ENCODE measurements at places on chromosomes 1 and 21.

DNA sequence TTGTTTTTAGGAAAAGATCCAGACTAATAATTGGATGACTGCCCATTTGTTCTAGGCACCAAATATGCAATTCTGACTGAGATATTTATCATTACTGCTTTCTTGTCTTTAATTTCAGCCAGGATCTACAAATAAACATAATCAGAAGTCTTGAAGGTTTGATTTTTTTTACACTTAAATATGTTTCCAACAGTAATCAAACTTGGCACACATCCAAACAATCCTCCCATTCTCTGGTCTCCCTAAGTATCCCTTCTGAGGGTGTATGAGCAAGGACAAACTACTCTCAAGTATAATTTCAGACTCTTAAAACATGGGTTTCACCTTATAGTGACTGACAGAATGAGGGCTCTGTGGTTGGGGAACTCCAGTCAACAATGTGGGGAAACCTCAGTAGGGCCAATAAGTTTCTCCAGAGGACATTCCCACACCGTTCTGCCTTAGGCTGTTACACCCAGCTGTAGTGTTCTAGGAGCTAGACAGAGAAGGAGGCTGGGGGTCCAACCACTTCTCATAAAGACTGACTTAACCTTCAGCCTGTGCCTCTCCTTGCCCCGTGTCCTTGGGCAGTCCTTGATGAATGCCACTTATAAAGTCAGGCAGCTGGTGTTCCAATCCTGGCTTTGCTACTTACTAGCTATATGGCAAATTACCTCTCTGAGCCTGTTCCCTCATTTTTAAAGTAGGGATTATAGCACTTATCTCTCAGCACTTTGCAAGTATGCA, 1.5 kb upstream of the PALMD start:
- DNase-seq = no peak

- DNase-seq = no peak
These were observed 634.9 kb downstream of the LMO4 start for GRCh38 chr1:87963556-87963955.

- no peak for DNase-seq
These were observed 20.8 kb upstream of the EFNA1 start for GRCh38 chr1:155106862-155107261.

DNA sequence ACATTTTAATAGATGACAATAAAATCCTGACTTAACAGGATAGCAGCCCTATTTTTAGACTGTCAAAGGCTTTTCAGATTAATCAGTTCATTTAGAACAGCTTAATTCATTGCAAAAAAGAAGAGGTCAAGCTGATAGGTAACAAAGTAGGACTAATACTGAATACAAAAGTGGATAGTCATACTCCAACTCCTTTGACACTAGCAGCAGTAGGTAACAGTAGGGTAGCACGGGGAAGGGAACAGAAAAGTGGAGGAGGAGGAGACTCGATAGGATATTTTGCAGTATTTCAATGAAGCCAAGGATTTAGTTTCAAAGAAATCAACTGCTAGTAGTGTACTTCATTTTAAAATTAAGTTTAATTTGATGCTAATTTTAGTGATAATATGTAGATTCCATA, 51.1 kb downstream of the USP1 start:
- DNase-seq = no peak

GRCh38 chr1:99705385-99705784, 59.5 kb downstream of the PALMD start:
- DNase-seq = no peak

GRCh38 chr1:235313931-235314678, 13.9 kb downstream of the ARID4B start:
- DNase-seq = no peak

- DNase-seq = no peak
These were observed 346.7 kb downstream of the NUF2 start for GRCh38 chr1:163668472-163668871.

- no peak for DNase-seq
These were observed 32.9 kb downstream of the TNFSF18 start for GRCh38 chr1:173017792-173018191.

DNA sequence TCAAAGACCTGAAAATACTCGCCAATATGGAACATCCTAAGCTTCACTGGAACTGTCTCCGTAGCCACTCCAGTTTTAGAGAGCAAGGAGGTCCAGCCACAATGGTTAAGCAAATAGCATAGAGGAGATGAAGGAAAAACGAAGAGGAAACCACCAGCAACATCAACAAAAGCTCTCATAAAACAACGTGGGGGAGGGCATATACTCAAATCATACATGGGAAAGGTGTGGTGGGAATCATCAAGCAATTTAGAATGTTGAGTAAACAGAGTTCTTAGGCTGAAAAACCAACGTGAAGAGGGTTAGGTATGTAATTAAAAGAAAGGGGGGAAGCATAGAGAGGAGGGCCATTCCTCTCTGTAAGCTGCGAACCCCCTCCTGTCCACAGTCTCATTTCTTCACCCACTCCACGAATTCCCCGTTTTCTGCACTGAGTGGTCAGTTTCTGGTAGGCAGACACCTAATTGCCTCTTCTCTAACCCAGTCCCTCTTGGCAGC, 1.0 kb downstream of the TMEM59 start:
- DNase-seq = no peak

GRCh38 chr1:112504661-112505399, 3.9 kb upstream of the WNT2B start:
- DNase-seq = no peak

- no peak for DNase-seq
These were observed 10.7 kb downstream of the AUNIP start for GRCh38 chr1:25848531-25848930.

GRCh38 chr1:204042516-204042915, 30.4 kb upstream of the SOX13 start:
- DNase-seq = no peak

DNA sequence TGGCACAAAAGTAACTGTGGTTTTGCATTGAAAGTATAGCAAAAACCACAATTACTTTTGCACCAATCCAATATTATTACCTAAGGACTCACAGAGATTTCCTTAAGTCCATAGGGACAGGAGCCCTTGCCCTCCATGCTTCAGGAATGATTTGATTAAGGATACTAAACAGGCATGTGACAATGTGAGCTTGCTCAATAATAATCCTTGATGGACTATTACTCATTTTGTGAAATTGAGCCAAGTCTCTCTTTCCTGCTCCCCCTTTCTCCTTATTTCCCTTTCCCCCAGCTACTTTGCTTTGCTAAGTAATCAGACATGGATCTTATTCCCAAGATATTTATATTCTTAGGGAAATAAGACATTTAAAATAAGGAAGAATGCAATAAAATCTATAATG, 21.6 kb upstream of the RGL1 start:
- no peak for DNase-seq

- DNase-seq = no peak
These were observed 28.6 kb downstream of the EBNA1BP2 start for GRCh38 chr1:43143441-43143888.

- DNase-seq = no peak
These were observed 71.4 kb downstream of the USP1 start for GRCh38 chr1:62508187-62508758.

DNA sequence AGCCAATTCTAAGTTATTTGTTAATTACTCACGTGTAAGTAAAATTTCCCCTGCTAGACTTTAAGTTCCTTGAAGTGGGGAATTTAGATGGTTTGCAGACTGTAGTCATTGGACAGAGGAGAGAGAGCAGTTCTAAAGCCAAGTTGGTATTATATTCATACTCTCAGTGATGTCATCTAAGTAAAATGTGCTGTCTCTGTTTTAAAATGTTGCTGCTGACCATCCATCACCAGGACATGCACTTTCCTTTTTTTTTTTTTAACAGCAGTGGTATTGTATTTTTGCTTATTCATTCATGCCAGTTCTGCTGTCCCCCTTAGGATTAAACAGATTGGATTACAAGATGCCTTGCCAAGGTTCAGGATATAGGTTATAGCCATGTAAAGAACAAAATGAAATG, 2.3 kb downstream of the TTLL7 start:
- no peak for DNase-seq

- no peak for DNase-seq
These were observed 20.5 kb upstream of the C1QA start for GRCh38 chr1:22615886-22616285.

DNA sequence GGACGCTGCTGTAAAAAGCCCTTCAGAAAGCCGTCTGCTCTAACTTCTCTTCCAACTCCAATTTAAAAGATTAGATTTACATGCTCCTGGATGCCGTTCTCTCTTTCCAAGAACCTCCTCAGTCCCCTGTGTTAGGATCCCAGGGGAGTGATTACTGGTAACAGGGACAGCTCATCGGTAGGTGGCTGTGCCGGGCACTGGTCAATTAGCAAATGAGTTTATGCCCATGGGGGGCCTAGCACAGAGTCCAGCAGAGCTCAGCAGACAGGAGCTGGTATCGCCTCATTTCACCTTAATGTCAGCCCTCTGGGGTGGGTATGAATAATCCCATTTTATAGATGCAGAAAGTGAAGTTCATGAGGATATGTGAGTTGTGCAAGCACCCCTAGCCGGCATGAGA, 191.9 kb downstream of the GRIK3 start:
- DNase-seq = no peak

- no peak for DNase-seq
These were observed 17.4 kb downstream of the TNFRSF1B start for GRCh38 chr1:12184008-12184681.

- DNase-seq = no peak
These were observed 197.1 kb downstream of the KCNK2 start for GRCh38 chr1:215279682-215280081.

DNA sequence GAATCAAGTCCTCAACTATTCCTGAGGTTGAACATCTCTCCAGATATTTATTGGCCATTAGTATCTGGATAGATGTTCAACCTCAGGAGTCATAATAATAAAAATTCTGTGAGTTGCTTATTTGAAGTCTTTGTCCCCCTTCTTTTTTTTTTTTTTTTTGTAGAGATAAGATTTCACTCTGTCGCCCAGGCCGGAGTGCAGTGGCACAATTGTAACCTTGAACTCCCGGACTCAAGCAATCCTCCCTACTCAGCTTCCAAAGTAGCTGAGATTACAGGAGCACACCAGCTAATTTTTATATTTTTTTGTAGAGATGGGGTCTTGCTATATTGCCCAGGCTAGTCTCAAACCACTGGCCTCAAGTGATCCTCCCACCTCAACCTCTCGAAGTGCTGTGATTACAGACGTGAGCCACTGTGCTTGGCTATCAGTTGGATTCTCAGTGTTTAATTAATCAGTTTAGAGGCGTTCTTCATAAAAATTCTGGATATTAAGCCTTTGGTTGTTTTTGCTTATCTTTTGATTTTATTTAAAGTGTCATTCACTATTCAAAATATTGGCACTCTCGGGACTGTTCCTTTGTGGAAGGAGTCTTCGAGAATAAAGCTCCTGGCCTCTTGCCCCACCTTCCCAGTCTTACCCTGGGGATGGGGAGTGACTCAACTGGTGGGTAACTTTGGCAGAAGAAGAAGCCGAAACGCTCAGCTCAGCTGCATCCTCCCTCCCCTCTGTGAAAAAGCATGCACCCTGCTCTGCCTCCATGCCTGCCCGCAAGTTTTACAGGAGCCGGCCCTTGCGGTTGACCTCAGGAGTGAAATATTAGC, 11.2 kb upstream of the HYI start:
- no peak for DNase-seq

- no peak for DNase-seq
These were observed 36.2 kb downstream of the GORAB start for GRCh38 chr1:170568197-170568596.

- no peak for DNase-seq
These were observed 90.4 kb downstream of the TIAM1 start for GRCh38 chr21:31253684-31254083.

DNA sequence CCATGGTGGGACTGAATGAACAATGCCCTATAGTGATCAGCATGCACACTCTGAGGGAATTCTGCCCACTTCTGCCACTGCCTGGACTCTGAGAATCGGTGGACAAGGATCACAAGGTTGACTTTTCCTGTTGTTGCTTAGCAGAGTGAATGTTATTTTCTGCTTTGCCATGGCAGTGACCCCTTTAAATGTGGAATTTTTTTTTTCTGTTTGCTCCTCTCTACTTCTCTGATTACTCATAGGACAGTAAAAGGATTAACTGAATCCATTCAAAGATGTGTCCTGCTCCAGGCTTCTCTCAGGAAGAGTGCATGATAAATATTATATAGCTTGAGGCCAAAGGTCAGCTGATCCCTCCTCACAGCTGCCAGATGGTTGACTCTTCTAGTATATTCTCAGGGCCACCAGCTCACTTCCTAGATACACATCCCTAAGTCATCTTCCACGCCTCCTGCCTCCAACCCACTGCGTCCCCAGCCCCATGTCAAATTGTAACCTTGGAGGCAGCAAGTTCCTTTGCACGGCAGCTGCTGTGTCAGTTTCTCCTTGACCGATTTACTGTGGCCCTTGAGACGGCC, 74.0 kb upstream of the RALGPS2 start:
- no peak for DNase-seq

DNA sequence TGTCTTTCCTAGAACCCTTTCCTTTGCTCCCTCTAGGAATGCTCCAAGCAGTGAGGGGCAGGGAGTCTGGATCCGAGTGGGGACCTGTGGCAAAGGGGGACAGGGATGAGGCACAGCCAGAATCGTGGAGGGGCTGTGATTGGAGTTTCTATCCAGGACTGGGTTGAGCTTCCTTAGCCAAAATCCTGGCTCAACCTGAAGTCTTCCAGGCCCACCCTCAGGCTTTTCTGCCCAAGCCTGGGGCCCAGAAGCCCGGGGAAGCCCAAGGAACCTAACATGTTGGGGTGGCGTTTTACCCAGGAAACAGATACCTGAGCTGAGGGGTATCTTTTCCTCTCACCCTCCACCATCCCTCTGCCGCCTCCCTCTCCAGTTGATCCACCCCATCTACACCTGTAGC, 5.4 kb downstream of the MYOG start:
- DNase-seq = no peak

GRCh38 chr1:246776923-246777322, 52.7 kb downstream of the SCCPDH start:
- no peak for DNase-seq

- DNase-seq = no peak
These were observed 23.7 kb downstream of the SMAP2 start for GRCh38 chr1:40397258-40397657.

- peak; percentile 63 for DNase-seq
These were observed 10.0 kb downstream of the SCNN1D start for GRCh38 chr1:1290238-1290731.

GRCh38 chr1:202090994-202091393, 31.7 kb upstream of the GPR37L1 start:
- no peak for DNase-seq

DNA sequence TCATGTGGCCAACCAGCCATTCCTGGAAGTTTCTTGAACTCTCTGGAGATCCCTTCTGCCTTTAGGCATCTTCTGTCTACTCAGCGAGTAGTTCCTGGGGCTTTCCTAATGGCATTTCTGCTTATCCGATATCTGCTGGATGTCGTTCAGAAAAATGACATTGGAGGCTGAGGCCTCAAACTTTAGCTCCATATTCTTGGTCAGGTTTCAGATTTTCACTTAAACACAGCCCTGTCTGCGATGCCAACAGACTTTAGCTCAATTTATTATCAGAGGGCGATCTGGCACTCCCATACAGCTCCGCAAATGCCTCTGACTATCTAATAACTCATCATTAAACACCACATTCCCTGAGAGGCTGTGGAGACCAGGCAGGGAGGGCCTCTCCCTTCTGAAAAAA, 46.3 kb upstream of the ETS2 start:
- DNase-seq = no peak
